Suppressor macrophage treated with lipopolysaccharide for 4 hours (primary cell): ENCODE measurements at places on chromosomes 2 and 18.

GRCh38 chr2:127183771-127184170 is 36.3 kb downstream of the CYP27C1 start:
- DNase-seq = no peak

DNA sequence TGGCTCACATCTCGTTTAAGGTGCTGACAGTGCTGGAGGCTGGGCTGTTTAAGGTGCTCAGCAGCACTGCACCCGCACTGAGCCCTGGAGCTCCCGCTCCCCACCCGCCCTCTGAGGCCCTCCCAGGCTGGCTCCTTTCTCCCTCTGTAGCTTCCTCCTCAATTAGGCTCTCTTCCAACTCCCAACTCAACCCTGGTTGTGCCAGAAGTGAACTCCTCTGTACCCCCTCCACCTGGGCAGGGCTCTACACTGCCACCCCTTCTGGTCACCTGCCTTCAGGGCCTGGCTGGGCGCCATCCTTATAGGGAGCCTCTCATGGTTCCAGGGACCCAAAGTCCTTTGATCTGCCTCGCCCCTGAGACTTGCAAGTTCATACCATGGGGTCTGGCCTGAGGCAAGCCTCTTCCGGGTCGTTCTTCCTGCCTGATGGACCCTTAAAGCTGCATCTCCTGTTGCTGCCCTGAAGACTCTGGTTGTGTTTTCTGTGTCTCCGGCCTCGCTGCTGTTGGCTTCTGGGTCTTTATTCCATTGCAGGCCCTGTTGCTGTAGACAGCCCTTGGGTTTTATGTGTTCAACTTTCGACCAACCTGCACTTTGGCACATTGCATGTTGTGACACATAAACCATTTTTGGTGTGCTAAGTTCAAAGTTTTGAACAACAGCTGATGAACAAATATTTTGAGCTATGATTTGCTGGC is 199.6 kb downstream of the LDLRAD4 start:
- DNase-seq = no peak

- no peak for DNase-seq
Observed at GRCh38 chr2:215143458-215143857, 5.0 kb upstream of the ABCA12 start.

DNA sequence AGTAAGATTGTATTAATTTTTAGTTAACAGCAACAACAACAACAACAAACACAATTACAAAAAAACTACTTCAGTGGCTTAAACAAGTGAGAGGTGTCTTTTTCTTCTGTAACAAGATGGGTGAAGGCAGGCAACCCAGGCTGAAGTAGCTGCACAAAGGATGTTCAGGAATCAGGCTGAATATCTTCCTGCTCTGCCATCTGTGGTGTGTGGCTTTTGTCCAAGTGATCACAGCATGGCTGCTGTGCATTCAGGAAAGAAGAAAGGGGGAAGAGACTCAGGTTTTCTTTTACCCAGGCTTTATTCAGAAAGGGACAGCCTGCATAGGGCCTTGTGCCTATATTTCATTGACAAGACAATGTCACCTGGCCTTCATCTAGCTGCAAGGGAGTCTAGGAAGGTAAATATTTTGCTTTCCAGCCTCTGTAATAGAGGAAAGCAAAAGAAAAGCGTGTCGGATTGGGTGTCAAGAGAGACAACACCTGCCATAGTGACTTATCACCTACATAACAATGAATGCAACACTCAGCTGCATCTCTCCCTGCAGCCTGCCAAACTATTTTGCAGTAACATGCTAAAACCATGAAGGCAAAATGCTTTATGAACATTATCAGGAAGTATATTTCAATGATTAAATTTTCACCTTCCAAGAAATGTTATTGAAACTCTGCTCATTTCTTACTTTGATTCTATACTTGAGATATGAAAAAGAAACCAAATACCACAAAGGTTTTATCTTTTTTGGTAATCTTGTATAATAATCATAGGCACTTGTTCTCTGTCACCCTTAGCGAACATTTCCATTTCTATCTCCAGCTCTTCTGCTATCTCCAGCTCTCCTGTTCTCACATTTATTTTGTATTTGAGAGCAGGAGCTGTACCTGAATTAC is 14.6 kb downstream of the G6PC2 start:
- no peak for DNase-seq

GRCh38 chr2:100051253-100051652 is 91.1 kb downstream of the AFF3 start:
- DNase-seq = no peak

DNA sequence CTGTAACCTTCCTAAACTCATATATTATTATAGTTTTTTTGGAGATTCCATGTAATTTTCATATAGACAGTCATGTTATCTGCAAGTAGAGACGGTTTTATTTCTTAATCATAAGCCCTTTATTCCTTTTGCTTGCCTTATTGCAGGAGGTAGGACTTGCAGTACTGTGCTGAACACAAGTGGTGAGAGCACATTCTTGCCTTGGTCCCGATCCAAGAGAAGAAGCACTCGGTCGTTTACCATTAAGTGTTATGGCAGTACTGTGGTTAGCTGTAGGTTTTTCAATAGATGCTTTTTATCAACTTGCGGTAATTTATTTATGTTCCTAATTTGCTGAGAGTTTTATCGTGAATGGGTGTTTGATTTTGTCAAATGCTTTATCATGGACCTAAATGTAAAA is 305.7 kb downstream of the DYSF start:
- no peak for DNase-seq

- DNase-seq = no peak
Observed at GRCh38 chr18:55650363-55650870, 62.4 kb upstream of the TCF4 start.

DNA sequence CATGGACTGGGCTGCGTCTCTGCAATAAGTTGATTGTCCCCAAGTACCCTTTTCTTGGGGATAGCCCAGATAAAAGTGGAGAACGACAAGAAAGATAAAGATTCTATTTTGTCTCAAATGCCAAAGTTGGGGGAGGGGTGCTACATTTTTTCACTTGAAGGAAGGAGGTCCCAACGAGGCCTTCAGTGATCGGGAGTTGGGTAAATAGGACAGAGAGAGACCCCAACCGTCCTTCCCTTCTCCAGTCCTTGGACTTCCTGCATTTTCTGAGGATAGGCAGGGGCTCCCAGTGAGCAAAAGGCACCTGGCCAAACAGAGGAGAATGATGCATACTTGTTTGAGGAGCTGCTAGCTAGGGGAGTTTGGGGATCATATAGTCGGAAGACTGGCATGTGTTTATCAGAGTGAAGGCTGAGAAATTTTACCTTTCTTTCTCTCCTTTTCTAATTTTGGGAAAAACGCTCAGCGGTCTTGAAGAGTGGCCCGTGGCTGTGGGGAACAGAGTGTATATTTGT is 3.5 kb upstream of the EN1 start:
- DNase-seq = no peak

GRCh38 chr2:82650038-82650437 is 1809.0 kb downstream of the SUCLG1 start:
- DNase-seq = no peak

- DNase-seq = no peak
Observed at GRCh38 chr2:233706720-233707119, 6.0 kb upstream of the UGT1A5 start.

GRCh38 chr18:51514128-51514527 is 316.6 kb upstream of the MEX3C start:
- no peak for DNase-seq

DNA sequence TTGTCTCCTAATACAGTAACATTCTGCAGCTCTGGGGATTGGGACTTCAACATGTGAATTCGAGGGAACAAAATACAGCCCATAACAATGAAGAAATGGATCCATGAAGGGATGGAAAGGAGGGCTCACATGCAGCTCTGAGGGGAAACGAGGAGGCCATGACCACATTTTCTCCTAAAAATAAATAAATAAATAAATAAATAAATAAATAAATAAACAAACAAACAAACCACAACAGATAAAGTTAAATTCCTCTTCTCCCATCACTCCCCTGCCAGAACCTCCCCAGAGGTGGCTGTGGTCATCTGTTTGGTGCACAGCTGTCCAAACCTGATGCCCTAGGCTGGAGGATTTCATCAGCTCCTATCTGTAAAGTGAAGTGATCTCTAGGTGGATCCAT is 42.7 kb downstream of the MAL start:
- no peak for DNase-seq

DNA sequence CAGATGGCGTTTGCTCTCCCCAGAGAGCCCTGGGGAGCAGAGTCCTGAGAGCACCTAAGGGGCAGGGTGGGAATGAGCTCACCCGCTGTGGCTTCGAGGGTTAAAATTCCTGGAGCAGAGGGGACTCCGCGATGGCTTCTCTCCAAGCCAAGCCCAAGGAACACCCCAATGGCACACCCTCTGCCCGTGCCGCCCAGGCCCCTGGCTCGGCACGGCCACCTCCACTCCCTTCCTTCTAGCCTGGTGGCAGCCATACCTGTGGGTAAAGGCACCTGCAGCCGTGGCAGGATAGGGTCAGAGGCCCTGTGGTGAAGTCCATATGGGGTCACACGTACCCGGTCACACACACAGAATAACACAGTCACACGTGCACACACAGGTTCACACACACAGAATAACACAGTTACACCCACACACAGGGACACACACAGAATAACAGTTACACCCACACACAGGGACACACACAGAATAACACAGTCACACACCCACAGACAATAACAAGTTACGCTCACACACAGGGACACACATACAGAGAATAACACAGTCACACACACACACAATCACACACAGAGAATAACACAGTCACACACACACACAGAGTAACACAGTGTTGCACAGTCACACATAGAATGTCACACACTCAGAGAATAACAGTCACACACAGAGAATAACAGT is 50.5 kb downstream of the RAMP1 start:
- DNase-seq = no peak

DNA sequence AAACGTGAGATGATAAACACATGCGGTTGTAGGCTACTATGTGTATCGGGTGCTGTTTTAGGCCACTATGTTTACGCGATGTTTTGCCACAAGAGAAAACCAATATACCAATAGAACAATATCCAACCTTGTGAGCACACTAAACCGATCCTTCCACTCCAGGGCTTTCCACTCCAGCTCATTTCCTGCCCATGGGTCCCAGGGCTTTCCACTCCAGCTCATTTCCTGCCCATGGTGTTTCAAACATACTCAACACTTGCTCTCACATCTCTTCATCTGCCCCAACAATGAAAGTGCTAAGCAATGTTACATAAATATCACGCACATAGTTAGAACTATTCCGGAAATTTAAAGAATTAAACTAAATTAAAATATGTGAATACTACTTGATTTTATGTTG is 80.0 kb downstream of the EPB41L3 start:
- DNase-seq = peak; percentile 61

GRCh38 chr18:55252053-55252675 is 292.9 kb upstream of the CCDC68 start:
- no peak for DNase-seq

DNA sequence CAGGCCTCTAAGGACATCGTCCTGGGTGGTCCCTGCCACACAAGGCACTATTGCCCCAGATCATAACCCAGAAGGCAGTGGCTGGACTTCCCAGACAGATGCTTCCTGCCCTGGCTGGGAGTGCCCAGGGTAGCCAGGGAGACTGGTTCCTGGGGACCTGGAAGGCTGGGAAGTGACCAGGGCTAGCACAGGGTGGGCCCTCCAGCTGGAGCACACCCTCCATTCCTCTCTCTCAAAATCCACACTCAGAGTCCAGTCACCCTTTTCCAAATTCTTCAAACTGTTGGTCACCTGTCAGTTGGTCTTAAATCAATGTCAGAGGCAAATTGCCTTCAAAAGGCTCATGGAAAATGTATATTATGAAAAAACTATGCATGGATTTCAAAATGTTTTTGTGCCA is 11.6 kb upstream of the TUBB6 start:
- no peak for DNase-seq

DNA sequence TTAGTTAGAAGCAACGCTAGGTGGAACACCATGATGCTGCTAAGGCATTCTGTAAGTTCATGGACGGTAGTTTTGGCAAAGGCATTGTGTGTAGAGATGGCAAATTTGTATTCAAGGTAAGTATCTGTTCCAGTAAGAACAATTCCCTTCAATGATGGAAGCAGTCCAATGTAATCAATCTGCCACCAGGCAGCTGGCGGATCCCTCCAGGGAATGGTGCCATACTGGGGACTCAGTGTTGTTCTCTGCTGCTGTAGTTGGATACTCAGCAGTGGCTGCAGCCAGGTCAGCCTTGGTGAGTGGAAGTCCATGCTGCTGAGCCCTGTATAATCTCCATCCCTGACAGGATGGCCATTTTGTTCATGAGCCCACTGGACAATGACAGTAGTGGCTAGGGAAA is 62.8 kb downstream of the ARL6IP6 start:
- no peak for DNase-seq

- no peak for DNase-seq
Observed at GRCh38 chr2:33064349-33064801, 117.6 kb downstream of the LTBP1 start.

GRCh38 chr18:32049393-32050171 is 31.0 kb downstream of the RNF125 start:
- DNase-seq = peak; percentile 61

GRCh38 chr18:74529811-74530583 is 4.3 kb upstream of the CNDP1 start:
- no peak for DNase-seq

DNA sequence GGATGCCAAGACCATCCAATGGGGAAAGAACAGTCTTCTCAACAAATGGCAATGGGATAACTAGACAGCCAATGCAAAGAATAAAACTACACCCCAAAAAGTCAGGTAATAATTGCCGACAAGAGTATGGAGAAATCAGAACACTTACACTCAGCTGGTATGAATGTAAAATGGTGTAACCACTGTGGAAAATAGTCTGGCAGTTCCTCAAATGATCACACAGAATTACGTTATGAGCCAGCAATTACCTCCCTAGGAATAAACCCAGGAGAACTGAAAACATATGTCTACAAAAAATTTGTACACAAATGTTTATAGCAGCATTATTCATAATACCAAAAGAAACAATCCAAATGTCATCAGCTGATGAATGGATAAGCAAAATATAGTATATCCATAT is 8.8 kb downstream of the IWS1 start:
- DNase-seq = no peak

DNA sequence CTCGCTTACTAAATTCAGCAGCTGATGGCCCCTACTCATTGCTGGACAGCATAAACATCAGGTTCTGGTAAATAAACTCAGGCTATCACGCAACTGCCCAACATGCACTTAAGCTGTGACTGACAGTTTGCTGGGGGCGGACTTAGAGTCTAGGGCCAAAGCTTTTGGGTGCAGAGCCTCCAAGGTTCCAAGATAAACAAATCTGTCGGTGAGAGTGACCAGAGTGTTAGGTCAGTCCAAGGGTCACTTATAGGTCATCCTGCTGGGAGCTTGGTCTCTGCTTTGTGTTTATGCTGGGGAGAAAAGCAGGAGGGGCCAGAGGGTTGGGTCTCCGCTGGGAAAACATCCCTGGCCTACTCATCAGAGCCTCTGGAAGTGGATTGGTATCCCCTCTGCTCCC is 188.6 kb upstream of the GATA6 start:
- DNase-seq = no peak

GRCh38 chr2:2812117-2812516 is 481.0 kb upstream of the MYT1L start:
- DNase-seq = no peak

- no peak for DNase-seq
Observed at GRCh38 chr2:28764909-28765711, 13.5 kb downstream of the PPP1CB start.
